ENCODE measurements at places on chromosomes 7 and 10.

DNA sequence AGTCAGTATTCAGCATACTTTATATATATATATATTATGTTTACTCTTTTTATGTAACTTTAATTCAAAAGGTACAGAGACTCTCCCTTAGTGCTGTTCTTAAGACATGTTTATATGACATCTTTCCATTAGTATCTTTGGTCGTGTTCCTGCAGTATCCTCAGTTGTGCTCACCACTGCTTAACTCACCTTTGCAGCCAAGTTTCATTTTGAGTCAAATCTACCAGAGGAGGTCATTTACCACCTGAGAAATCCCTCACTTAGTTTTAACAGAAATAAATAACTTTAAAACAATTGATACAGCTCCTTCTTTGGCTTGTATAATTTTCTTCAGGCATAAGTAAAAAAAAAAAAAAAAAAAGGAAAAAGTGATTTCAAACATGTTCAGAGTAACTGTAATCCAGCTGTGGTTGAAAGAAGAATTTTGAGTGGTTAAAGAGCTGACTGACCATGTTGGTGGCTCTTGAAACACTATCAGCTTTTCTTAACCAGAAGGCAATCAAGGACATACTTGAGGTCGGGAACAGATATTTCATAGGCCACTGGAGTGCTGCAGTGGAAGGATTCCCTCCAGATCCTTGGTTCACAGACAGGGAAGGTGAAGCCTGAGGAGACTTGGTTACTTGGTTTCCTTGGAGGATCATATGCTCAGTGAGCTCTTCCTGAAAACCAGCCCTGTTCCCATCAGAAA, 116.8 kb downstream of the AUTS2 start:
- DNase-seq, result no peak

DNA sequence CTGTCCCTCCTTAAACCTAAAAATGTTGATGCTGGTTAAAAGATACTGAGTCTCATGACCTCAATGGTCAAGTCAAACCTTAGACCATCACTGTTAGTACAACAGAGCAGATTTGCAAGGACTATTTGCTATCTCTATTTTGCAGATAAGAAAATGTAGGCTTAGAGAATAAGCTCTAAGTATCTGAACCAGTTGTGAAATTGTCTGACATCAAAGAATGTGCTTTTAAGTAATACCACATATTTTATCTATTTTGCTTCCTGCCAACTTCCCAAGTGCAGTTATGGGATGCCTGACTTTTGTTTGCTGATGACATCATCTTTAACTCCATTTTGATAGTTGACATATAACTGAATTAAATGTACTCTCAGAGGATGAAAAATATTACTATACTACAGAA, 83.6 kb upstream of the TMEM106B start:
- DNase-seq, result no peak

DNA sequence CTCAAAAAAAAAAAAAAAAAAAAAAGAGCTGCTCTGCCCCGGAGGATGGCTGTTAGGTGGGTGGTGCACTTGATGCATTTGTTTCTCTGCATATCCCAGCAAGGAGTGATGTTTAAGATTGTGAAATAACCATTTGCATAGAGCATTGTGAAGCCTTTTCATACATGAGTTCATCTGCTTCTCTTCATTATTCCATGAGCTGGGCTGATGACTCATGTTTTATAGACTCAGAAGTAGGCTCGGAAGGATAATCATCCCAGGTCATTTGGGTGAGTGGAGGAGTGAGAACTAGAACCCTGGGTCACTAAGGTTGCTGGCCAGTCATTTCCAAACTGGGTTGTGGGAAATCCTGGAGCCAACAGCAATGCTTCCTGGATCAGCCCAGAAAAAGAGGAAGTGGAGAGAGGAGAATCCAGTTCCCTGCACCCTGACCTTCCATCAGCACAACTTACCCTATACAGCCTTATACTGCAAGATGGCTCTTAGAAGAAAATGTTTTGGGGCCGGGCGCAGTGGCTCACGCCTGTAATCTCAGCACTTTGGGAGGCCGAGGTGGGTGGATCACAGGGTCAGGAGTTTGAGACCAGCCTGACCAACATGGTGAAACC, 45.3 kb downstream of the TACC2 start:
- no peak for DNase-seq

GRCh38 chr10:28631896-28632583, 45.3 kb upstream of the BAMBI start:
- DNase-seq, result no peak

DNA sequence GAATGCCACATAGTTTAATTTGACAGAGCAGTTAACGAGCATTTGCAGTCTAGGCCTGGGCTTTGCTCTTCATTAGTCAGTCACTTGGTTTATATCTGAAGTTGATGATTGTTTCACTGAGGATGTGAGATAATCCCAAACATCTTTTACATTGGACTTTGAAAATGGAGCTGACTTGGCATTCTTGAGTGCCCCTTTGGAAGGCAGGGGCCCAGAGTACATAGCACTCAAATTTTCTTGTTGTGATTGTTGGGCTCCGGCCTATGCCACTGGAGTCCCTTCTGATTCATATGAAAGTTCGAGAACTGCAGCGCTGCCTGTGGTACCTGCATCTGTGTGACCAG, 21.9 kb downstream of the DNAJB6 start:
- DNase-seq, result no peak

GRCh38 chr10:103145046-103145445, 48.0 kb downstream of the NT5C2 start:
- DNase-seq, result peak; percentile 40

All from skin of body (tissue), 3 donors.